ENCODE measurements at places on chromosomes 11 and 22.
A peak's percentile ranks its signal among the peaks of the same experiment; 100 is the strongest.

DNA sequence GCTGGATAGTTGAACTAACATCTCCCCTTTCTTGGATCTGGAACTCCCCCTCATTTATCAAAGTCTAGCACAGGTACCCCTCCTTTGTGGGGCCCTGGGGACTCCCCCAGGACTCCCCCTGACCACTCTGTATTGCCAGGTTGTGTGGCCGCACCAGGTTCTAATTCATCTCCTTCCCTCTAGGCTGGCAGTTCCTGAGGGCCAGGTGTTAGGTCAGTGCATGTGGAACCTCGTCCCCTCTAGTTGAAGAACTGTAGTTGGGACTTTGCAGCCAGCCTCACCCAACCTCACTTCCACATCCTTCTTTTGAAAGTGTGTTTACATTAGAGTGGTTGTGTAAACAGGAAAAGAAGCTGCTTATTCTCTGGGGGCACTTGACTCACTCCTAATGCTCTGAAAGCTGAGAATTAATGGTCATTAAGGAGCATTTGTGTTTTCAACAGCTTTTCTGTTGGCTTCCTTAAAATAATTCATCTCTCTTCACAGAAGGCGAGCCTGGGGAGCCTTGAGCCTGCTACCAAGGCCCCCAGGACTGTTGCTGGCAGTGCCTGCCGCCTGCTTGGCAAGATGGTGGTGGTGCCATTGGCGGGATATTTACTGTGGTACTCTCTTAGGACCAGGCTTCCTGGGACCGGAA is 11.8 kb downstream of the UPB1 start:
- peak; percentile 49 for DNase-seq

- no peak for DNase-seq
Observed at GRCh38 chr11:41289408-41289807, 170.0 kb downstream of the LRRC4C start.

DNA sequence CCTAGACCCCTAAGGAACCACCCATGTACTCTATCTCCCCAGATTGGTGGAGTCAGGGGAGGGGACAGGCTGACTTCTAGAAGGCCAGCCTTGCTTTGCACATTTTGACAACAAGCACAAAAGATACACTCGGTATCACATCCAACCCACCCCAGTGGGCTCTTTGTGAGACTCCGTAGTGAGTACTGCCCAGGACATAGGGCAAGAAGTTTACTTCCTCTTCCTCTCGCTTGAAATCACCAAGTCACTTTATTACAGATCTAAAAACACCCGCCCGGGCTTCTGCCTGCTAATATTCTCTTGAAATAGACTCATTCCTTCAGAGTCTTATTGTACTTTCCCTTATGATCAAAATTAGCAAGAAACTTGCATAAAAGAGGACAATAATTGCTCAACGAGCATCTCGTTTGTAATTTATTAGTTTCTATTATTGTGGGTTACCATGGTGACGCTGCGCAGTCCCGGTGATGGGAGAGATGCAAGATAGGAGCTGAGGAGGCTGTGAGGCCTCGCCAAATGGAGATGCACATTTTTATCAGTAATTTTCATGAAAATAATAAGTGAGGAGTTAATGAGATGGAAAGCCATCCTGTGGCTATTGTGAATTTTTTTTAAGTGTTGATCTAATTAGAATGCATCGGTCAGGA is 96.9 kb downstream of the FEZ1 start:
- no peak for DNase-seq

GRCh38 chr11:2703363-2704141 is 3.8 kb upstream of the KCNQ1OT1 start:
- peak; percentile 78 for DNase-seq

GRCh38 chr11:13000116-13000515 is 9.0 kb upstream of the RASSF10 start:
- DNase-seq = no peak

- no peak for DNase-seq
Observed at GRCh38 chr22:39251762-39252460, 7.1 kb upstream of the PDGFB start.

DNA sequence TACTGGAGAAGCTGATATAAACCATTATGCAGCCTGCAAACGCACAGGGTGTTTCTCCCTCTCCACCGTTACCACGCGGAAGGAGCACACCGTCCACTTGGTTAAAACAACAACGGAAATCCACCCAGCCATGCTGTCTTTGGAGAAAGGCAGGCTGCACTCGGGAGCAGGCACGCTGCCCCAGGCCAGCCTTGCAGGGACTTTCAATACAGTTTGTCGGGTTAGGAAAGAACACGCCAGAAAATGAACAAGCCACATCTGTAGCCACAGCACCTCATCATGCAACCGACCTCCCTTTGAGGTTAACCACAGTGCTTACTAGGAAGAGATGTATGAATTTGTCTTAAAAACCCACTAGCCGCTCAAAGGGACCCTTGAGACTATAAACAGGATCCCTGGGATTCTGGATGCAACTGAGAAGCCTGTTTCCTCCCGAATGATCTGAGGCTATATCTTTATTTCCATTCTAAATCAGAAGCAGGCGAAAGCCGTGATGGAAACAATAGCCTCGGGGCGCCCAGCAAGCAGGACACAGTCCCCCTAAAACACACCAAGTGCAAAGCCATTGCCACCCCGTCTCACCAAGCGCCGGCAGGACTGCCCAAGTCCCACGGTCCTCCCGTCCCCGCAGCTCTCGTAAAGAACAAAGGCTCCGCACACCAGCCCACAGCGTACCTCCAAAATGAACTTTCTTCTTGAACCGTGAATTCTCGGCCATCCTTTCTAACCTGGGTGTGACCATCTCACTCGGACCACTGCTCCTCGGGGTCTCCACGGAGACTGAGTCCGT is 318.9 kb downstream of the CTTN start:
- no peak for DNase-seq

DNA sequence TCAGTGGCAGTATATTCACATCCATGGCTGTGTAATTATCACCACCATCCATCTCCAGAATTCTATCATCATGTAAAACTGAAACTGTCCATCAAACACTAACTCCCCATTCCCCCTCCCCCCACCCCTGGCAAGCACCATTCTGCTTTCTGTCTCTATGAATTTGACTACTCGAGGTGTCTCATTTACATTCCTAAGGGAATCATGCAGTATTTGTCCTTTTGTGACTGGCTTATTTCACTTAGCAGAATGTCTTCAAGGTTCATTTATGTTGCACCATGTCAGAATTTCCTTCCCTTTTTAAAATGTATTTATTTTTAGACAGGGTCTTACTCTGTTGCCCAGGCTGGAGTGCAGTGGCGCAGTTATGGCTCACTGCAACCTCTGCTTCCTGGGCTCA is 20.3 kb downstream of the DERL3 start:
- DNase-seq = no peak

GRCh38 chr11:2892215-2892966 is 6.8 kb upstream of the CDKN1C start:
- peak; percentile 61 for DNase-seq

GRCh38 chr11:66341502-66342126 is 3.3 kb downstream of the BRMS1 start:
- no peak for DNase-seq

- DNase-seq = no peak
Observed at GRCh38 chr11:69614085-69614484, 26.9 kb upstream of the CCND1 start.

DNA sequence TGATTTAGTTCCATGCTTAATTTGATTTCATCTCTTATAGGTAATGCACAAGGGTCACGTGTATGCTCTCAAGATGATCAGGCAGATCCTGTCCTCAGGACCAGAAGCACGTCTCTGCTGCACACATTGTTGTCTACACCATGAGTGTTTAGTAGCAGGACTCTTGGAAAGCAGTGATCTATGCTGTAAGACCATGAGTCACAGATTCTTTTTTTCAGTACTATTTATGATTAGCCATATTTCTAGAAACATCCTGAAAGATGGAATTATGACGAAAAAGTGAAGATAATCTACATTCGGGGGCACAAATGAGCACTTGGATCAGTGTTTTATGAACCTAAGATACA is 29.6 kb downstream of the ZBED4 start:
- DNase-seq = no peak

DNA sequence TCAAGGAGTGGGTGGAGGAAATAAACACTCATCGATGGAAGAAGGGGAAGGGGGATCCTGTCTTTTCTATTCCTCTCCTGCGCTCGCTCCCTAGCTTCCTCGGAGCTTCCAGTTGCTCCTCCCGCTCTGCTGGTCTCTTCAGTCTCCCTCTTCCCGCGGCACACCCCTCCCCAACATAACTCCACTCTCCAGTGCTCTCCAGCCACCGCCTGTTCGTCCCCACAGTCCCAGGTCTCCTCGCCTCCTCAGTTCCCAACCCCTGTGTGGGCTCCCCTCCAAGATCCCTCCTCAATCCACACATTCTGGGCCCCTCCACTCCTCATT is 438 bp downstream of the ZW10 start:
- peak; percentile 52 for DNase-seq

DNA sequence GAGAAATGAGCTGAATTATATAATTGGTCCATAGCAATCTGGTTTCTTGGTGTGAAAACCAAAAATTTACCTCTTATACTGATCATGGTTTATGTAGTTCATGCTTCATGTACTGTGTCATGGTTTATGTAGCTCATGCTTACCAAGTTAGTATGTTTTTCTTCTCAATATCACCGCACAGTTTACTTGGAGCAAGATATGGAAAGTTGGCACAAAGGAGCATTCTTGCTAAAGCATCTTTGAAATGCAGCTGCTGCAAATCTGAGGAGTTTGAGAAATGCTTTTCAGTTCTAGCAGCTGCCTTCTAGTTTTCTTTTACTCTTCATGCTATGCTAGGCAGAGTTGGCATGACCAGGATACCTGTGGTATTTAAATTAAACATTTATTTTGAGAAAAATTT is 4.5 kb downstream of the OR10G7 start:
- DNase-seq = no peak

DNA sequence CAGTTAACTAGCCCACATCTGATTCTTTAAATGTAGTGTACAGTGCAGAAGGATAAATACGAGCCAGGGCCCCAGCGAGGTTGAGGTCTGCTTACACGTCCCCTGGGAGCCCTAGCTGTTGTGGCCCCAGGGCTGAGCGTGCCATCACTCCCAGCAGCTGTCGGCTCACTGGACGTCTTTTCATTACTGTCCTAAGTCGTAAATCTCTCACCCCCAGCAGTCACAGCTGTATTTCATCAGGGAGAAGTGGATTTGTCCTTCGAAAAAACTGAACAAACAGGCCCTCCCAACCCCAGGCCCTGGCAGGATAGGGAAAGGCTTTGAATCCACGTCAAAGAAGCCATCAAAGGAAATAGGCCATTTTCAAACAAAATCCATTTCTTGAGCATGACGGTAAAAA is 110.4 kb upstream of the CSNK2A3 start:
- DNase-seq = peak; percentile 19

DNA sequence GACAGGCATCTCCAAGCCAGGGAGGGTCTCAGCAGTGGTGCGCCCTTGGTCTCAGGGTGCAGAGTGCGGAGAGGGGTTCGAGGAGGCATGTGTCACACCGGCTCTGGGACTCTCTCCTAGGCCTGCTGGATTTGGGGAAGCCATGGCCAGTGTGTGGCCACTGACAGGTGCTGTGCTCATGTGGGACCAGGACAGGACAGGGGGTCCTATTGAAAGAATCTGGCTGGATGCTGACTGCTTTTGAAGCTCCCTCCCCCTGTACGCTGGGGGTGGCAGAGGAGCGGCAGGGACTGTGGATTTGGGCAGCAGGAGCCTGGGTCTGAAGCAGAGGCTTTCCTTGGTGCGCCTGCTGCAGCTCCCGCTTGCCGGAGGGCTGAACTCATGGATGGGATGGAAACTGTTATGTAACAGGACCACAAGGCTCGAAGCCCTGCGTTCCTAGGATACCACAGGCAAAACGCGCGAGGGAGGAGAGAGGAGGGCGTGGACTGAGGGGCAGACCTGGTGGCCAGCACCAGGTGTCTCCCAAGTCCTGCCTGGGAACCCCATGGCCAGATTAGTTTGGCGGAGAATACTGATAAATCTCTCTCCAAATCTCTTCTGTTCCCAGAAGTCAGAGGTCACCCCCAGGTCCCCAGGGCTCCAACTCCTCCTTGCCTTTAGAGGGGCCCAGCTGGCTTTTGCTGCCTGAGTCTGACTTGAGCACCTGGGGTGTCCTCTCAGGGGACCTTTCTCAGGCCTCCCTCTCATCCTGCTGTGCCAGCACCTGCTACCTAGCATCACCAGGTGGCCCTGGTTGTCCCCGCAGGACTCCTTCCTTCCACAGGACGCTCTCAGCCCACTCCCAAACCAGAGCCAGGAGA is 13.8 kb upstream of the TEF start:
- DNase-seq = peak; percentile 47

- DNase-seq = no peak
Observed at GRCh38 chr22:29335656-29336055, 20.2 kb upstream of the RASL10A start.

DNA sequence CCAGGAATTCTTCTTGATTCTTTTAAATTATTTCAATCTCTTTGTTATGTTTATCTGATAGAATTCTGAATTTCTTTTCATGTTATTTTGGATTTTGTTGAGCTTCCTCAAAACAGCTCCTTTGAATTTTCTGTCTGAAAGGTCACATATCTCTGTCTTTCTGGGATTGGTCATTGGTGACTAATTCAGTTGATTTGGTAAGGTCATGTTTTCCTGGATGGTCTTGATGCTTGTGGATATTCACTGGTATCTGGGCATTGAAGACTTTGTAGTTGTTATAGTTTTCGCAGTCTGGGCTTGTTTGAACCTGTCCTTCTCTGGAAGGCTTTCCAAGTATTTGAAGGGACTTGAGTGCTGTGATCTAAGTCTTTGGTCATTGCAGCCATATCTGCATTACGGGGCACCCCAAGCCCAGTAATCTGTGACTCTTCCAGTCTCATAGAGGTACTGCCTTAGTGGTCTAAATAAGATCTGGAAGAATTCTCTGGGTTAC is 18.9 kb upstream of the INSC start:
- DNase-seq = no peak

DNA sequence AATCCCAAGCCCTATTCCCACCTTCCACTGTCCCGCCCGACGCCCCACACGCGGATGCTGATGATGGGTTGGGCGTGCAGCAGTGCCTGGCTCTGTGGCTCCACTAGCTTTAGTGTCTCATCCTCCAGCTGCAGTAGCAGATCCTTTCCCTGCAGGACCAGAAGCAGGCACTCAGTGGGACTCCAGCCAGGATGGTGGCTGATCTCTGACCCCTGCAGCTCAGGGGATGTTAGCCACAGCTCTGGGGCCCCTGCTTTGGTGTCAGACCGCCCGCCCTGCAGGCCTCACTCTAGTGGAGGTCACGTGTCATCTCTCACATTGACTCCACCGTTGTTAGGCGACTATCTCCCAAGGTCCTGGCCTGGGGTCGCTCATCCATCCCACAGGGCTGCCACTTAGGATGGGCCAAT is 11.8 kb downstream of the SMPD1 start:
- no peak for DNase-seq

GRCh38 chr22:17841836-17842235 is 67.6 kb upstream of the BID start:
- DNase-seq = no peak

GRCh38 chr11:103272876-103273275 is 163.7 kb downstream of the DYNC2H1 start:
- no peak for DNase-seq

DNA sequence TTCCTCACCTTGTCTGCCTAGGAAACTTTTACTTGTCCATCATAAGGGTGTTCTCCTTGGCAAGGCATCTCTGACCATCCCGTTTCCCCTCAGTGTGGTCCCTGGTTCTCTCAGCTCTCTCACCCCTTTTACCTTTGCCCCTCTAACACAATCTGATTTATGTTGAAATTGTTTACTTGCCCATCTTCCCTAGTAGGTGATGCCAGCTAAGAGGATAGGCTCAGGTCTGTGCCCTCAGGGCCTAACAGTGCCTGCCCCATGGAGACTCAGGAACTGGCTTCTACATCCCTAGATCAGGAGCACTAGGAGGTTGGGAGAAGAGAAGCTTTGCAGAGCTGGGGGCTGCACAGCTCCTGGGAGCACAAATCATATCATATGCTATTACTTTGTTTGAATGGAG is 21.1 kb upstream of the ALG8 start:
- DNase-seq = no peak
